Effector CD8-positive, alpha-beta T cell (primary cell): ENCODE measurements at places on chromosomes 7 and 10.
A peak's percentile ranks its signal among the peaks of the same experiment; 100 is the strongest.

DNA sequence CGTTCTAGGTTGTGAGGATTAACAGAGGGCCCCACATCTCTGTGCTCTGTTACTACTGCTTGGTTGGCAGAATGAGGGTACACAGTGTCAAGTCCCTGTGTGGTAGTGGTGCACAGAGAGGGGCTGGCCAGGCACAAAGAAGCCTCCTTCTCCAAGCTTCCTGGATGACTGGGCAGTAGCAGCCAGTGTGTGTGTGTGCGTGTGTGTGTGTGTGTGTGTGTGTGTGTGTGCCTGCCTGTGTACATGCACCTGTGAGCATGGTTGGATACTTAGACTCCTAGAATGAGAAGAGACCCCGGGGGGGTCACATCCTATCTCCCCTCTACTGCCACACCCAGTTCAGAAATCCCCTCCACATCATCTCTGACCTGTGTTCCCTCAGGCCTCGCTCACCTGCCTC lies 146.7 kb upstream of the UNC5B start:
- DNase-seq, result no peak

GRCh38 chr10:43689618-43689954 lies 40.9 kb upstream of the ZNF32 start:
- DNase-seq, result no peak

DNA sequence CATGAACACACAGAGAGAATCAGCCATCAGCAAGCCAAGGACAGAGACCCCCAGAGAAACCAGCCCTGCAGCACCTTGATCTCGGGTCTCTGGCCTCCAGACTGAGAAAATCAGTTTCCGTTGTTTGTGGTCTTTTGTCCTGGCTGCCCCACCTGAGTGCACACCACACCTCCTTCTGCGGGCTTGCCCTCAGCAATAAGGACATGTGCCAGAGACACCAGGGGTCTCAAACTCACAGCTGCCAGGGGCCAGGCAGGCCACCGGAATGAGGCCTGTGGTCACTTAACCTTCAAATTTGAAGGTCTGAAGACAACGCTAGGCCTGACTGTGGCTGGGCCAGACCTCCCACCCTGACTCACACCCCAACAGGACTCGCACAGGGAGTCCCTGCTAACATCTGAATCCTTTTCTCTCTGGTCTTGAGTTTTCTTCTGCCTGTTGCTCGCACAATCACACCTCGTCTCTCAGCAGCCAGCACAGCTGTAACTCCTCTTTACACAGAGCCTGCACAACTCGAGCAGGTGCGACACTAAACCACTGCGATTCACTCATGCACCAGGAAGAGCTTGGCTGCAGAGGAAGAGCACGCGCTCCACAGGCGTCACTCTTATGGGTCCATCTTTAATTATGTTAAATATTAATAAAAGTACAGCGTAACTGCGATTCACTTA lies 86.2 kb downstream of the CHST15 start:
- no peak for DNase-seq

DNA sequence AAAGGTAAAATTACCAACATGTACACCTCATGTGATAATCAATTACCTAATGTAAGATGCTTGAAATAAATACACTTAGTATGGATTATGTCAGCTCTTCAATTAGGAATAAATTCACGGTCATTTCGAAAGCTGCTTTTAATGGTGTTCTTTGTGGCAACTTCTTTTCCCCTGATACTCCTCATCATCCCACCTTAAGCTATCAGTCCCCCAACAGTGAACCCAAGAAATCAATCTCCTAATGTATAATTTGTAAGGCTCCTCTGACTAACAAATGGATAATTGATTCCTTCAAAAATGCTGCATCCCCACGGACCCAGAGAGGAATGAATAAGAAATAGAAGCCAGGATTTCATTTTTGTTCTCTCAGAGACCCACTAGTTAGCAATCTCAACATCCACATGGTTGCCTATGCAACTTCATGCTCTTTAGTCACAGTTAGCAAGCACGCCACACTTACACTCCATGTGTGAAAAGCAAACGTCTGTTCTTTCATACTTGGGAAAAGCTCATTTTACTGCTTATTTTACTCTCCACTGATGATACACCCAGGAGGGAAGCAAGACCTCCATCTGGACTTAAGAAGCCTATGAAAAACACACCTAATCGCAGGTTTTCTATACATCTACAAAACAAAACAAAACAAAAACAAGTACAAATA lies 70.1 kb downstream of the VPS41 start:
- DNase-seq, result no peak

GRCh38 chr10:43322331-43322730 lies 49.1 kb upstream of the FXYD4 start:
- no peak for DNase-seq

GRCh38 chr10:115772606-115773005 lies 500.4 kb downstream of the GFRA1 start:
- no peak for DNase-seq

GRCh38 chr7:82393076-82393839 lies 50.3 kb downstream of the CACNA2D1 start:
- no peak for DNase-seq

DNA sequence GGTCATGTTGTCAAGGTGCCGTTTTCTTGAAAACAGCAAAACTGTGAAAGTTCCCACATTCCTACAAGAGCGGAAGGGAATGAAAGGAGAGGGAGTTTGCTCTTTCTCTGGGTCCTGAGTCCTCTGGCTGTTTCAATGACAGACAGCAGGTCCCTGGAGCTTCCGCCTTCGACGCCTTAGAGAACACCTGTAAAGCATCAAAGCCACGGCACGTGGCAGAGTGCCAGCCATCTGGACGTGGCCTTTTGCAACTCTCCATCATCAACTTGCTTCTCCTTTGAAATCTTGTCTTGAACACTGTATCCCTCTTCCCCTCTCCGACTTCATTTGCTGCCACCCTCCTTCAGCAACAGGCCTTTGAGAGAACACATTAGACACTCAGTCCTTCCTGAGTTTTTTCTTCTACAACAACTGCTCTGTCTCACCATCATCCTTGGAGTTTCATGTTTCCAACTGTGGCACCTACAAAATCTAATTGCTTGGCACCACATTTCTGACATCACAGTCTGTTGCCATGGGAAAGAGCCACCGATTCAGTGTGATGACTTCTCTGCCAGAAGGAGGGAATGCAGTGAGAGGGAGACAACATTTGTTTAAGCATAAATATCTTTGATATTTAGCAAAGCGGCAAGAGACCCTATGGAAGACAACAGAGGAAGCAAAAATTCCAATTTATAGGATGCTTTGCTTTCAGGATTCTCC lies 204.9 kb upstream of the PTER start:
- DNase-seq, result no peak

GRCh38 chr7:43387932-43388331 lies 195.0 kb upstream of the STK17A start:
- no peak for DNase-seq

GRCh38 chr10:9166770-9167169 lies 1112.3 kb downstream of the GATA3 start:
- no peak for DNase-seq

GRCh38 chr7:40401406-40401805 lies 266.6 kb downstream of the SUGCT start:
- no peak for DNase-seq

GRCh38 chr7:54360075-54360840 lies 181.9 kb upstream of the VSTM2A start:
- no peak for DNase-seq

GRCh38 chr10:101624526-101625102 lies 36.5 kb downstream of the DPCD start:
- DNase-seq, result no peak

DNA sequence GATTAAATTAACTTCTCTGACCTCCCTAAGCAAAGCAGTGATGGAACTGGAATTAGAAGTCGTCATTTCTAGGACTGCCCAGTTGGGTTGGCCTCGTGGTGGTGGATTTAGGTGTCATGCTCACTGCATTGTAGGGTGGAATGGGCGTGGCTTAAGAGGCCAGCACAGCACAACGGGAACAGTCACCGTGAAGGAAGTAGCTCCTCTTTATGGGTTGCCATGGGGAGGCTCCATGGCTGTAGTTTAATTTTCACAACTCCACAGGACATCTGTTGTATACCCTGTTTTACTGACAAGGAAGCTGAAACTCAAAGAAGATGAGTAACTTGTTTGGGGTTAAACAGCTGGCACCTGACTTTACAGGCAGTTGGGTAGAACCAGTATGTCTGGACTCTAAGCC lies 208.3 kb downstream of the CELF2 start:
- DNase-seq, result no peak

DNA sequence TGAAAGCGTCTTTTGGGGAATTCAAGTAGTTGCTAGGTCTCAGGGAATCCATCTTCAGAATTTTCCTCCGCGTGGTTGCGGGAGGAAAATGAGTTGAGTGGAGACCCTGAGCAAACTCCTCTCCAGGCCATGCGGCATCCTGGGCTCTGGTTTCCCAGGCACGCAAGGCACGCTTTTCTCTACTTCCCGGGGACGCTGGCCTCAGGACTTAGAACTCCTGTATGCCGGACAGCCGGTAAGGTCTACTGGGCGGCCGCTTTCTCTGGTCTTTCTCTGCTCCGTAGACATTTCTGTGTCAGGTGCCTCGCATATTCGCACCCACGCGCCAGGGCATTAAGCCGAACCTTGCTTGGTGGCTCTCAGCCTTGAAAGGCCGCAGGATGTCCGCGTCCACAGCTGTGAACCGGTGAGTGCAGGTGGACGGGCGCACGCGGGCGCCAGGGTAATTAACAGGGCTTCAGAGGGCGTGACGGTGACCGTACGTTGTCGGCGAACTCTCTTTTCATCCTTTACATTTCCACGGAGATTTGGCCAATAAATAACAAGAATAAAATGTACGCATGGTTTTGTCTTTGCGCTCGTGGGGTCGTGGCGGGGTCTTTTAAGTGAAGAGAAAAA lies 992 bp upstream of the RBM20 start:
- no peak for DNase-seq

GRCh38 chr10:18619016-18619415 lies 32.4 kb downstream of the NSUN6 start:
- no peak for DNase-seq

DNA sequence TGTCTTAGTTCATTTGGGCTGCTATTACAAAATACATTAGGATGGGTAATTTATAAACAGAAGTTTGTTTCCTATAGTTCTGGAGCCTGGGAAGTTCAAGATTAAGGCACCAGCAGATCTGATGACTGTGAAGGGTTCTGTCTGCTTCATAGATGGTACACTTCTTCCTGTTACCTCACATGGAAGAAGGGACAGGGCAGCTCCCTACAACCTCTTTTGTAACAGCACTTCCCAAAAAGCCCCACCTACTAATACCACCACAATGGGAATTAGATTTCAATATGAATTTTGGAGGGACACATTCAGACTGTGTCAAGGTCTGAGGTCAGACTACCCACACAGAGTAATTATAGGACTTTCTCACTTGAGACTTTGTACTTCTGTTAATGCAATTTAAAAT lies 260.3 kb downstream of the ARHGAP12 start:
- no peak for DNase-seq

- DNase-seq, result no peak
Measured at GRCh38 chr7:157650131-157650631, 313.4 kb downstream of the DNAJB6 start.

DNA sequence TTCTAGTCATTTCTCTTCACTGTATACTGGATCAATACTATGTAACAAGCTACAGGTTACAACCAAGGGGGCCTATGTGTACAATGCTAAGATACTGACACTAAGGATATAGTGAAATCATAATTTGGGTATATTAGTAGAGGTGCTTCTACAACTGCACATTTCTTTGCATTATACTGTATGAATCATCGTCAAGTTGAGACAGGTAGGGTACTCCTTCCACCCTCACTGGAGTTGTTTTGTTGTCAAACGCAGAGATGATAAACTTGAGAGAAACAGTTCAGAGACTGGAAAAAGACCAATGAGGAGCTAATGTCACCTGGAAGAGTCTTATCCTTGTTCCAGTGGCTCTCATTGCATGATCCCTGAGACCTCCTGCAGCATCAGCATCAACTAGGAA lies 208.2 kb upstream of the PRPS1L1 start:
- DNase-seq, result no peak

GRCh38 chr10:35353395-35353794 lies 17.1 kb downstream of the CCNY start:
- no peak for DNase-seq

DNA sequence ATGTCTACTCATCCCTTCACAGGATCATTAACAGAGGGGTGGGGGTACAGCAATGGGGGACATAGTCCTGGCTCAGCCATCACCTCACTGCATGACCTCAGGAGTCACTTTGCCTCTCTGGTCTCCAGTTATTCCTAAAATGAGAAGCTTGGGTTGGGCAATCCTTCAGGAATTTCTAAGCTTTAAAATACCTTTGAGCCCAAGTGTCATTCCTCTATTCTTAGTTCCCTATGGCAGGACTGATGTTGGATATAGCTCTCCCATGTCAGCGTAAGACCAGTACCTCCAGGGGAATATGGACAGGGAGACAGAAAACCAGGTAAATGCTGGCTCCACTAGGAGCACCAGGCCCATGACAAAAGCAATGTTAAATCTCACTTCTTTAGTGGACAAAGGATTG lies 34.5 kb downstream of the BLNK start:
- DNase-seq, result no peak

GRCh38 chr7:100132697-100133151 lies 6.0 kb downstream of the MBLAC1 start:
- peak; percentile 46 for DNase-seq

DNA sequence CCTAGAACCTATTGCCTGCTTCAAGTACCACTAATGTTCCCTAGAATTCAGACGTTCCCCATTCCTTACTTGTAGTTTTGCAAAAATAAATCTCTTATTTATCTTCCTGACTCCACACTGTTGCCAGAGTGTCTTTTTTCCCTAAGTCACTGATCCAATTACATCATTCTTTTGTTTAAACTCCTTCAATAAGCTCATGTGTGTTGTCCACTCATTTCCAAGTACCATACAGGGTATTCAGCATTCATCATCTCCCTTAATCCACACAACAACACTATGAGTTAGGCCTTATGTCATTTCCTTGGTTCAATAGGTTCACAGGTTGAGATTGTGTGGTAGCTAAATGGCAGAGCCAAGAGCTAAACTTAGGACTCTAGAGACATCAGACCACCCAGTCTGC lies 119.9 kb upstream of the RHOBTB1 start:
- no peak for DNase-seq

DNA sequence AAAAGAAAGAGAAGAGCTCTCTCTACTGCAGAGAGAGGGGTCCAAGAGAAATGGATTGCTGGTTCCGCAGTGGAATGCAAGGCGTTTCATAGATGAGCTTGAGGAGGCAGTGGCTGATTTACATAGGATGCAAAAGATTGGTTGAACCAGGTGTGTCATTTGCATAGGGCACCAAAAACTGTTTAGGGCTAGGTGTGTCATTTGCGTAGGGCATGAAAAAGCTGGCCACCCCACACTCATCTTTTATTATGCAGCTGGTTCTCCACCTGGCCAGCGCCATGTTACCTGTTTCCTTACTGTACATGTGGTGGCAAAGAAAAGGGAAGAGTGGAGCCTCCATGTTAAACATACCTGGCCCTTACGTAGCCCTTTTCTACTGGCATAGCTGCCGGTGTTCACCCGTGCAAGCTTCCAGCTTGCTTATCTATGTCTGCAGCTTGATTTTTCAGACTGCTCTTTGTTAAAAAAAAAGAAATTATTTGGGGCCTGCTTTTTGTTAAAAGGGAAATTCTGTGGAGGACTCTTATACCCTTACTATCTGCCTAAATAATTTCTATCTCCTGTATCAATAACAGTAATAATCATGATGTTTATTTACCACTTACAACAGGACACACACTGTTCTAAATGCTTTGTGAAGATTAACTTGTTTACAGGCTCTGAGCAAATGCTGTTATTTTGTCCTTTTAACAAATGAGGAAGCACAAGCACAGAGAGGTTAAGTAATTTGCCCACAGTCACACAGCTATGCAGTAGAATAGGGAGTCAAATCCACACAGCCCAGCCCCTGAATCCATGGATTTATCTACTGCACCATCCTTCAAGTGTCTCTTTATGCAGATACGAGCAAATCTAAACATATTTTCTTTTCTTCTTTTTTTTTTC lies 33.3 kb downstream of the CASP7 start:
- no peak for DNase-seq
